Activated CD4-positive, alpha-beta T cell treated with anti-CD3 and anti-CD28 coated beads for 1 hour (primary cell): ENCODE measurements at places on chromosomes 11 and 22.
A peak's percentile ranks its signal among the peaks of the same experiment; 100 is the strongest.

DNA sequence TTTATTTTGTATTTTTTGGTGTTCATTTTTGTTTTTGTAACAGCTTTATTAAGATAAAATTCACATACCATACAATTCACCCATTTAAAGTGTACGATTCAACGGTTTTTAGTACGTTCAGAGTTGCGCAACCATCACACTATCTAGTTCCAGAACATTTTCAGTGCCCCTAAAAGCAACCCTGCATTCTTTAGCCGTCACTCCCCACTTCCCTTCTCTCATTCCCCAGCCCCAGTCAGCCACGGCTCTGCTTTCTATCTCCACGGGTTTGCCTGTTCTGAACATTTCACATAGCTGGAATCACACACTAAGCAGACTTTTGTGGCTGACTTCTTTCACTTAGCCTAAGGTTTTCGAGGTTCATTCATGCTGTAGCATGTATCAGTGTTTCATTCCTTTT lies 9.6 kb upstream of the KCNQ1OT1 start:
- no peak for DNase-seq

DNA sequence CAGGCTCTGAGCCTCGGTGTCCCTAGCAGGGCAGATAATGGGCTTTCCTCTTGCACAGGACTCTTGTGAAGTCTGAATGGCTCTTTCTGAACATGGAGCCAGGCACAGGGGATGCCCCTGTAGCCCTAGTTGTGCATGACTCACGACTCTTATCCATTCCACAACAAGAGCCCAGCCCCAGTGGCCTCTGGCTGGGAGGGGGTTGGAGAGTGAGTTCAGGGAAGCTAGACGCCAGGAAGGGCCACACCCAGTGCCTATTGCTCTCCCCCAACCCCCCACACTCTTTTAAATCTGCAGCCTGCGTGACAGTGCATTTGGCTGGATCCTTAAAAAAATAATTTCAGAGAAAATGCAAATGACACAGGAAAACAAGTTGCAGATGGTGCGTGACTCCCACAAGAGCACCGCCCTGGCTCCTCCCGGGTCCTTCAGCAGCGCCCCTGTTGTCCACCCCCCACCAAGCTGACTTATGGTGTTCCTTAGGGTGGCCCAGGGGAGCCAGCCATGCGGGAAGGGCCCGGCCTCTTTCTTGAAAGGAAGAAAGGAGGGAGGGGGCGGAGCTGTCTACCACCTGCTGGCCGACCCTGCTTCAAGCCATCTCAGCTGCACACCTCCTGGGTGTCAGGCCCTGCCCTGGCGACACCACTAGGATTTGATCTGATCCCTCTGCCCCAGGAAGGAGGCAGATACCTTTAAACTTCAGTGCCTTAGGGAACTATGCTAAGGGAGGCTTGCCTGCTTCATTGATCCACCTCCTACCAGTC lies 74.7 kb downstream of the MN1 start:
- DNase-seq, result no peak

DNA sequence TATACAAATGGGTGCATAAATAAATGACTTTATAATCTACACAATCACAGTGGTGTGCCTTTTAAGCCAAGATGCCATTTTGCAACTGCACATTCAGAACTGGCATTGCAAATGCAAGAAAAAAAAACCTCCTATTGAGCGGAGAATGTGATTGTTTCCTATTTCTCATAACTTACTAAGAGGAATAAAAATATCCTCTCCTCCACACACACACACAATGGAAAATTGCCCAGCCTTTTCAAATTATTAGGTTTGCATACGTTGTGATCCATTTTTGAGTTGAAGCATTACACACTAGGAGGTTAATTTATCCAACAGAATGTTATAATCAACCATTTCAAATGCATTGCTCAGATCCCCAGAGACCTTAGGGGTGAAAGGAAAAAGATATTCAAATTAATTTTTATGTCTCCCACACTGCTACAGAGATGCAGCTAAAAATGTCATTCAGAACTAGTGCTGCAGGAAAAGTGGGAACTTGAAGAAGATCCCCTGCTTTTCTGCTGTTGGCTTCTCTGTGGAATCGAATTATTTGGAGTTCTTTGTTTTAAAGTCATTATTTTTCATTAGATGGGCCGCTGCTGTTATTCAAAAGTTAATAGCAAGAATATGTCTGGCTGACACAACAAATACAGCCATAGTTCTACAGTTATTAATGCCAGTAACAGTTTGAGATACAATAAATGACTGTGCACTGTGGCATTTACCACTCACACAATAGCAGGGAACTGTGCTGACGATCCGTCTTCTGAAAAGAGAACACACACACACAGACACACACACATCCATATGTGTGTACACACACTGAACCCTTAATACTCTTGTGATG lies 299.9 kb upstream of the ANO5 start:
- no peak for DNase-seq

GRCh38 chr22:31139866-31140716 lies at the start of gene PLA2G3:
Gene PLA2G3, minus strand, starts transcription at chr22:31140508. Its CDS starts 154 bp downstream, at chr22:31140354.
- no peak for DNase-seq

GRCh38 chr11:131855320-131855719 lies 484.9 kb downstream of the NTM start:
- no peak for DNase-seq

GRCh38 chr11:69704508-69705253 lies 859 bp upstream of the FGF19 start:
- no peak for DNase-seq

DNA sequence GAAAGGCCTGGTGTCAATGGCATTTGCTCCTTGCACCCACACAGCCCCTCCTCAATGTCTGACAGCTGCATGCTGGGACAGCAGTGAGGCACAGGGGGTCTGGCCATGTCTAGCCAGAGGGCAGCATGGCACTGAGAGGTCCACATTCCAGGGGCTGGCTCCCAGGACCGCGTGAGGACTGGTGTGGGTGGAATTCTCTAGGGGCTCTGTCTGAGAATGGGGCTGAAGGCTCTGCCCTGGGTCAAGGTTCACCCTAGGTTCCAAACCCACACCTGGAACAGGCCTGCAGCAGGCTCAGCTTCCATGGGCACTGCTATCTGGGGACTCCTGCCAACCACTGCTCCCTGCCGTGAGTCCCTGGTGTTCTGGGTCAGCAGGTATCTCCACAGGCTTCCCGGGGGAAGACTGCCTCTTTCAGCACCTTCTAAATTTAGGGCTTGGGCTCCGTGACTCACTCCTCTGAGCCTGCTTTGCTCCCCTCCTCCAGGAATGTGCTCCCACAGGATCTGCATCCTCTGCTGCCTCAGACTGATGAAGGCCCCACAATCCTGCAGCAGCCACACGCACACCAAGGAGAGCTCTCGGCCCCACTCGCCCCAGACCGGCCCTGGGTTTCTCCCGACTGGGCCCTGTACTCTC lies 4.2 kb downstream of the STARD10 start:
- no peak for DNase-seq

DNA sequence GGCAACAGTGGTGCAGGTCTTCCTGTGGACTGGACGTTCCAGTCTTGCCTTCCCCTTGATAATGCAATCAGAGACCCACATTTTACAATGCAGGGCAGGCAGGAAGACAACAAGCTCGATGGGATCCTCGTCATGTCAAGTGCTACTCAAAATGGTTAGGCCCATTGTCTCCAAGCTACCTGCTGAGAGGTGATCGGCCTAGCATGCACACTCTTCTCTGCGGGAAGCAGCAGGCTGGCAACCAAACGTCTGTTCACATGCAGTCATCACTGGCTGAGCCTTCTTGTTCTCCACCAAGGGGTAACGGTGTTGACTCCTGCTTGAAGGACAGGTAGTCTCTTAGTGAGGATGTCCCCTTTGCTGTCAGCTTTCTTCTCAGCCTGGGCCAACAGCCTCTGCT lies 25.5 kb upstream of the CD82 start:
- DNase-seq, result no peak

DNA sequence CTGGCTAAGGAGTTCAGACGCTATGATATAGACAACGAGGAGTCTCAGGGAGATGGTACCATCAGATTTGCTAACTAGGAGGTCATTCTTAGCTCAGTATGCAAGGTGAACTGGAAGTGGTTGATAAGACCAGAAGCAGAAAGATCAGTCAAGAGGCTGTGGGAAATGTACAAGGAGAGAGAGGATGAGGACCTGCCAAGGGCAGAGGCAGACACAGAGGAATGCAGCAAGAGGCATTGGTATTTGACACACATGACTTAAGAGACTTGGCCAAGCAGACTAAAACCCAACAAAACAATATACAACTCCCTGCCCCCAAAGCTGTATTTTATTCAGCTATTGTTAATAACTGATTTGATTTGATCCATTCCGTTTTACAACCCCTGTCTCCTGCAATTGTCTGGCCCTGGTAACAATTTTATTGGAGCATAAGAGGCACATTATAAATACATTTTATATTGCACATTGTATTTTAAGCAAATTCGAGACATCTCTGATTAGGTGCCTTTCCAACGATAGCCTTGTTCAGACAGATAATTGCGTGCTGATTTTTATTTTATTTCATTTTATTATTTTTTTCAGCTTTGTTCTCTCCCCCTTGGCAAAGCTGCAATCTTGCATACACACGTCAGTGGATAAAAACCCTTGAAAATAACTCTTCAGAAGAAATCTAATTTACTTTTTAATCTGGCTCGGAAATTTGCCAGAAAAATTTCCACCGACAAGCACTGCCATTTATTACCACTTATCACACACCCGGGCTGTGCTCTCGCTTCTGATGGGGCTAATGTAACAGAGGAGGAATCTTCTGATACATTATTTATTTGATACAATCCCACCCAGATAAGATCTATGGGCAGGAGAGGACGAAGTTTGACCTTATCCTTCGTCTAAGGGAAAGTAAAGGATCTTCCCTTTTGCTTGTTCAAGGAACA lies 237.8 kb downstream of the NXPE2 start:
- no peak for DNase-seq

DNA sequence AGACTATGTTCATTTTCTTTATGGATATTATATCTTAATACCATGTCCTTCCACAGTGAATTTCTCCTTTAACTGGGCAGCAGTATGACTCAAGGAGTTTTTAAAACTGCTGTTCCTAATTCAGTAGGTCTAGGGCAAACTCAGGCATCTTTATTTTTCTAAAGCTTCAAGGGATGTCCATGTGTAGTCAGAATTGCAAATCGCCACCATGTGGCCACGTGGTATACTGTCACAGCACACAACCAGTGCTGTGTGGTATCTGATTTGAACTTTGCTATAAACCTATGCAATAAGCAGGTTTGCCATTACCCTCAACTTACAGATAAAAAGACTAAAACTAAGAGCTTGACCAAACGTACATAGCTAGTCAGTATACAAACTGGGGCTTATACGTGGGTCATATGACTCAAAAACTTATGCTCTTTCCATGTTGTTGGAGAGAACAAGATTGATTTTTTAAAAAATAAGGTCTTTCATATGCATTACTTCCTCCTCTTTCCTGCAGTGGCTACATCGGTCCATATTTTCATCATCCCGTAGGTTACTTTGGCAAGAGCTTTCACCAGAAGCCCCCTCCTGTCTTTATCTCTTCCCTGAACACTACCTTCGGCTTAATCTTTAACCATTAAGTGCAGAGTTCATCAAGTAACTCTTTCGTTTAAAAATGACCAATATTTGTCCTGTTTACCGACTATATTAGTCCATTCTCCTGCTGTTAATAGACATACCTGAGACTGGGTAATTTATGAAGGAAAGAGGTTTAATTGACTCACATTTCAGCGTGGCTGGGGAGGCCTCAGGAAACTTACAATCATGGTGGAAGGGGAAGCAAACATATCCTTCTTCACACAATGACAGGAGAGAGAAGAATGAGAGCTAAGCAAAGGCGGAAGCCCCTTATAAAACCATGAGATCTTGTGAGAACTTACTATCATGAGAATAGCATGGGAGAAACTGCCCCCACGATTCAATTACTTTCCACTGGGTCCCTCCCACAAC lies 8.0 kb upstream of the HTATIP2 start:
- peak; percentile 27 for DNase-seq

- DNase-seq, result no peak
These were observed 1443.3 kb downstream of the TBC1D22A start for GRCh38 chr22:48205790-48206189.

DNA sequence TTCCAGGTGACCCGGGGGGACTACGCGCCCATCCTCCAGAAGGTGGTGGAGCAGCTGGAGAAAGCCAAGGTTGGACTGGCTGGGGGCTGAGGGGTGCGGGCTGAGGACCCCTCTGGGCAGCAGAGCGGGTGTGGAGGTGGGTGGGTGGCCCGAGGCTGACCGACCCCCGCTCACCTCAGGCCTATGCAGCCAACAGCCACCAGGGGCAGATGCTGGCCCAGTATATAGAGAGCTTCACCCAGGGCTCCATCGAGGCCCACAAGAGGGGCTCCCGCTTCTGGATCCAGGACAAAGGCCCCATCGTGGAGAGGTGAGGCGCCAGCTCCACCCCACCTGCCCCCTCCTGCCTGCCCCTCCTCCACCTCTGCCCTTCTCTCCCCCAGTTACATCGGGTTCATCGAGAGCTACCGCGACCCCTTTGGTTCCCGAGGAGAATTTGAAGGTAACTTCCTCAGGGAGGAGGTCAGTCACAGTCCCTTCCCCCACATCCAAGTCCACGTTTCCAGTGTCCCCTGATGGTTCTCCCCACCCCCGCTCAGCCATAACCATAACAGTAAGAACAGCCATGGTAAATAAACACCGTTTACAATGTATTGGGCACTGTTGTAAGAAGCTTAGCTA lies 11.2 kb downstream of the DPP3 start:
- DNase-seq, result no peak

GRCh38 chr22:18070041-18070440 lies 7.7 kb upstream of the PEX26 start:
- no peak for DNase-seq

- no peak for DNase-seq
These were observed 10.8 kb downstream of the C1QTNF6 start for GRCh38 chr22:37177221-37177620.

DNA sequence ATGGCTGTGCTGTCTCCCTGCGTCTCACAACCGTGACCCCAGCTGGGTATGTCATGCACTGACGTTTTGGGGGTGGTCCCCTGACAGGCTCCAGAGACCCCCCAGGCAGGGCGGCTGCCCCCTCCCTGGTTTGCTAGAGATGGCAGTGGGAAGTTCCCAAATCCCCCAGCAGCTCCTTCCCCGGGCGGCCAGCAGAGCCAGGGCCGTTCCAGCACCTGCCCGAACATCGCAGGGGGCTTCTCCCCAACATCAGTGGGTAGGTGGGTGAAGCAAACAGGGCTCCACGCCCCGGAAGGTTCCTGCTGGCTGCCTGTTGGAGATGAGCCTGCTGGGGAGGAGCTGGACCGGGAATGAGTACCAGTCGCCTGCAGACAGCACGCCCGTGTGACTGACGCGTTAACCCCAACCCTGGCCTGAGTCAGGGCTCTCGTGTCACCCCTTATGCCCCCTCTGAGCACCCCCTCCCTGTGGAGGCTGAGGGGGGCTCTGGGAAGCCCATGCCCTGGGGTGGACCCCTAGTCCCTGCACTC lies 45.6 kb downstream of the GRAMD4 start:
- DNase-seq, result no peak

GRCh38 chr11:126870021-126870420 lies 130.5 kb downstream of the KIRREL3 start:
- no peak for DNase-seq

DNA sequence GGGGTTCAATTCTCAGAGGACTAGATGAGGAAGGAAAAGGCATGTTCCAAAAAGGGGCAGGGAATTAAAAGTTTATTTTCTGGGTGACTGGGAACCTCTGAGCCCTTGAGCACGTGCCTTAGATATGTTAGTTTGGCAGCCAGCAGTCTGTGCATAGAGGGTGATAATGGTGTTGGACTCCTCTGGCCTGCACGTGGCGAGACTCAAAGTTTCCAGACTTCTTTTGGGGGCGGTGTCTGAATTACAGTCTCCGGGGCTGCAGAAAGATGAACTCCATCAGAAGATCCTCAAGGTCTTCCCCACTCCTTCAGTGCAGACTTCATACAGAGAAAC lies 861 bp upstream of the ZNRF3 start:
- no peak for DNase-seq

GRCh38 chr11:95585069-95585751 lies 204.4 kb downstream of the FAM76B start:
- no peak for DNase-seq
